Osteoblast (primary cell): ENCODE measurements at places on chromosomes 4 and X. TPM values are rescaled to one million over a fixed set of nuclear protein-coding genes. Genes with fewer than 3 reads are reported as not detected.

Gene POU4F2
- not detected in 2 replicates for total RNA-seq

GRCh38 chr4:4871573-4872313 lies 12.3 kb downstream of the MSX1 start:
- H3K27ac ChIP-seq, result no peak overlapping the region
- peak; percentile 79 for DNase-seq
- H3K27me3 ChIP-seq, result peaks cover 77% of the 10 kb centered on the region
- no peaks in the 10 kb centered on the region for H3K36me3 ChIP-seq
- H3K4me3 ChIP-seq, result no peak overlapping the region
- no peaks in the 10 kb centered on the region for H3K4me1 ChIP-seq

DNA sequence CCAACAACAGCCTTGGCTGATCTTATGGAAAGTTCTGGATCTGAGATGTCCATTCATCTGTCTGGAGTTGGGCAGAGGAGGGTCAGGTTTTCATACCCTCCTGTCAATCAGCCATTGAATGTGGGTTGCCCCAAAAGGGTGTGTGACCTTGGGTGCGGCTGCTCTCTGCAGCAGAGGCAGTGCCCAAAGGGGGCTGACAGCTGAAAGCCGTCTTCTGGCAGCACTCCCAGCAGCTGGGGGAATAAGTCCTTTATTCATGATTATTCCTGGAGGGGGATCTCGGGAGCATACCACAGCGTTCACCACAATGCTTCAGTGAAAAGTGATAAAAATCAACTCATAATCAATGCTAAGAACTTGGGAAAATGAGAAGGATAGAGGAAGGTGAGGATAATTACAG lies 54.7 kb downstream of the OTC start:
- H3K27ac ChIP-seq, result no peak overlapping the region
- no peak overlapping the region for H3K4me3 ChIP-seq
- DNase-seq, result no peak
- H3K36me3 ChIP-seq, result no peaks in the 10 kb centered on the region

DNA sequence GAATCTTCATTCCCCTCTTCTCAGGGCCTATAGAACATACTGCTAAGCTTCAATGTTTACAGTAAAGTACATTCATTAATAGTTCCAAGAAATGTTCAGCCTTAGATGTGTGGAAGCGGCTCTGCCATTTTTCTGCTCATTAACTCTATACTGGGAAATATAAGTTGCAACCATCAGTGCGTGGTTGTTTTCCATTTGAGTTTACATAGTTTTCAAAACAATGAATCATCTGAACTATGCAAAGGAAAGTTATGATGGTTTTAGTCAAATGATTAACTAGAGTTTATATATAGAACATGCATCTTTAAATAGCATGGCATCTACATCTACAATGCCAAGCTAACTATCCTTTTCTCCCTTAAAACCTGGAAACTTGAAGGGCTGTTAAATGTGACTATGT lies 29.6 kb downstream of the LEF1 start:
- no peaks in the 10 kb centered on the region for H3K27me3 ChIP-seq
- no peak overlapping the region for H3K4me3 ChIP-seq
- H3K4me1 ChIP-seq, result no peaks in the 10 kb centered on the region
- H3K36me3 ChIP-seq, result no peaks in the 10 kb centered on the region

DNA sequence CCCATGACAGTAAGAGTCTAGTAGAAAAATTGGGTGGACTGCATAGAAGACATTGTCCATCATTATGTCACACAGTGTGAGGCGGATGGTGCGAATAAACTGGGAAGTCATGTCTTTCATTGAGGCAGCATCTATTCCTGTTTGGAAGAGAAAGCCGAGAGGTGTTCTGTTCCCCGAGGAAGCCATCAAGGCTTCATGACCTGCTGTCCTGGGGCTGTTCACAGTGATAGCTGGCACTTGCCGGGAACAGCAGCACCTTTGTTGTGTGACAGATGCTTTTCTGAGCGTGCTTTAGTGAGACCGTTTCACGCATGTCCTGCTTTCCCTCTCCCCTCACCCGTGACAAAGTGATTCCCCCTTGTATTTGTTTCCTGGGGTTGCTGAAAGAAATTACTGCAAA lies 20.3 kb downstream of the RGS12 start:
- peaks cover 6% of the 10 kb centered on the region for H3K36me3 ChIP-seq
- no peak for DNase-seq
- no peaks in the 10 kb centered on the region for H3K4me1 ChIP-seq
- no peak overlapping the region for H3K27ac ChIP-seq

GRCh38 chrX:28158019-28158777 lies 176.9 kb upstream of the DCAF8L1 start:
- no peaks in the 10 kb centered on the region for H3K4me1 ChIP-seq
- no peak for DNase-seq
- H3K27ac ChIP-seq, result no peak overlapping the region
- H3K36me3 ChIP-seq, result no peaks in the 10 kb centered on the region
- H3K4me3 ChIP-seq, result no peak overlapping the region
- H3K27me3 ChIP-seq, result no peaks in the 10 kb centered on the region

- H3K27ac ChIP-seq, result no peak overlapping the region
- H3K27me3 ChIP-seq, result no peaks in the 10 kb centered on the region
- H3K36me3 ChIP-seq, result no peaks in the 10 kb centered on the region
- no peak for DNase-seq
Measured at GRCh38 chr4:80592950-80593349, 257.4 kb downstream of the CFAP299 start.
